ENCODE measurements at places on chromosomes 1 and 21. TPM values are rescaled to one million over a fixed set of nuclear protein-coding genes. Genes with fewer than 3 reads are reported as not detected.
A peak's percentile ranks its signal among the peaks of the same experiment; 100 is the strongest.

DNA sequence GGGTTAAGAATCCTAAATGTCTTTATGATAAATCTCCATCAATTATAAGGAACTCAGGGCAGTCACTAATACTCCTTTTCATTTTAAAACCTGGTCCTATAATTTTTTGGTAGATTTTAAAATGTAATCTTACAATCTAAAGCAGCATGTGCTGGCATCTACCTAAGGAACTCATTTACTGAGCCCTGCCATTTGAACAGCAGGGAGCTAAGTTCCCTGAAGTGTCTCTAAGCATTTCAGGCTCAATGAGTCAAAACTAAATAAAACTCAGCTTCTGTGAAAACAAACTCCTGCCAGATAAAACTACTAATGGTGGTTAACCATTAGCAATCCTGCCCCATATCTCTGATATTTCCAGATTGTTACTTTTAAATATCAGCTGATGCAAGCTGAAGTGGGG is 1371.8 kb upstream of the PRMT6 start:
- DNase-seq = no peak

DNA sequence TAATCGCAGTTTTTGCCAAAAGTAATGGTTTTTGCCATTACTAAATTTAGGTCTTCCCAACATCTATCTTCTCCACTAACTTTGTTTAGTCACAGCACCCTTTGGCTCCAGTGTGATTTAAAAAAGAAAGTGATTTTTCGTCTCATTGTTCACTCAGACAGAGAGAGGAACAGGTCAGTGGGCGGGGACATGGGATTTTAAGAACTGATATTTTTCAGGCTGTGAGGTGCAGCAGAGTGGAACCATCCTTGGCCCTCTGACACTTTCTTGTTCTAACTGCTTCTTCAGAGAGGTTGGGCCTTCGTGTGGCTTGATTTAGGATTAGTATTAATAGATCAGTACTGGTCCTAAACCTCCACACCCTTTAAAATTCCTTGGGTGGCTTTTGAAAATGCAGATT is 38.8 kb downstream of the CASQ2 start:
- no peak for DNase-seq

GRCh38 chr1:159223004-159223403 is 18.3 kb downstream of the ACKR1 start:
- DNase-seq = no peak

The NLRP3 gene
- 10.3 TPM for total RNA-seq

The SLC6A9 gene
- total RNA-seq = 4.1 TPM

DNA sequence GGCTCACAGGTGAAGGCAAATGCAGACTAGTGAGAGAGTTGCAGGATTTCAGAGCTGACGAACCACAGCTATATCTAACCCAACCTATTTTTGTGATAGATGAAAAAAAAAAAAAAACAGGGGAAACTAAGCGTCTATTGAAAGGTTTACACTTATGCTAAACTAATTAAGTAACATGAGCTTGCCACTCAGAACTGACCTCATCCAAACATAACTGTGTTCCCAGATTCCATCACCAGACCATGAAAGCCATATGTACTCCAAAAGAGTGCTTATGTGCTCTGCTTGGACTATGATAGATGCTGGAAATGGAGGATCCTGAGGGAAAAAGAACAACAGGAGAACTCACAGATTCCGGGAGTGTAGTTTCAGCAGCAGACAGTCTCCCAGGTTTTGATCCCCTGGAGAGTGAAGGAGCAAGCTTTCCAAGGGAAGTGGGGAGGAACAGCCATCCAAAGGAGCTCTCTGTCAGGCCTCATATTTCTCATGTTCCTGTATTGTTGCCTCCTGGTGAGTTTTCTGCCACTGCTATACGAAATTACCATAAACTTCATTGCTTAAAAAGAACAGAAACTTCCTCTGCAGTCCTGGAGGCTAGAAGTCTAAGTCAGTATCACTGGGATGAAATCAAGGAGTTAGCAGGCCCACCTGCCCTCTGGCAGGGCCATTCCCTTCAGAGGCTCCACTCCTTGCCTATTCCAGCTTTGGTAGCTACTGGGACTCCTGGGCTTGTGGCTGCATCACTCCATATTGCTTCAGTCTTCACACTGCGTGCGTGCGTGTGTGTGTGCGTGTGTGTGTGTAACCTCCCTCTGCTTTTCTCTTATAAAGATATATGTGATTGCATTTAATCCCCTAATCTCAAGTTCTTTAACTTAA is 38.1 kb downstream of the NIBAN1 start:
- DNase-seq = no peak

The GUCA2B gene
- not detected for total RNA-seq

The TMEM222 gene
- total RNA-seq = 61.1 TPM

DNA sequence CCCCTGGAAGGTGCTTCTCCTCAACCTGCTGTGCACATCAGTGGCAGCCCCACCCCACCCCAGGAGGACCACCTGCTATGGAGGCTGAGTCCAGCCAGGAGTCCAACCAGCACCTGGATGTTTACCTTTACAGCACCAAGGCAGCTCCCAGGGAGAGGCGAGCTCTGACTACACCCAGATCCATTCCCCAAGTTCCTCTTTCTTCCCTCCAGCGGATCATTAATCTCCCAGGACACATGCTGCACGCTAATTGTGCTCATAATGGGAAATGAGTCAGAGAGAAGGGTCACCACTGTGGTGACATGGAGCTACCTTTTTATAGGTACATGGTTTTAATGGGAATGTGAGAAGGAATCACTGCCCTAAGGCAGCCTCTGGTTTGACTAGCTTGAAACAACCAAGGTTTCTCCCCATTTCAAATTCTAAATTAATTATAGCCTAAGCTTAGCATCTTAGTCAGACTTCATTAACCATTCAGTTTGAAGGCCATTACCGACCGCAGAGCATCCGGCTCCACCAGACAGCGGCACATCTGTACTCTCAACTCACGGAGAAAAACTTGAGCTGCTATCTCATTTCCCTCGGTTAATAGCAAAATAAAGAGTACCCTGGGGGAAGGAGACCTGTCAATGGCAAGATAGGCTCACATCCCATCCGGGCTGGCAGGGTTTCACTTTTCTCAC is 173.1 kb upstream of the GALNT2 start:
- peak; percentile 17 for DNase-seq

- peak; percentile 81 for DNase-seq
Observed at GRCh38 chr1:27341525-27342252, at the start of gene SYTL1. TSS of gene SYTL1 (plus strand) at chr1:27342022. CDS start at chr1:27345335, 3,313 bp downstream.

GRCh38 chr21:27201197-27201596 is 234.3 kb upstream of the ADAMTS5 start:
- peak; percentile 31 for DNase-seq

- no peak for DNase-seq
Observed at GRCh38 chr1:64675718-64676345, 69.0 kb upstream of the RAVER2 start.

The PLPP3 gene
- total RNA-seq = 10.4 TPM

GRCh38 chr1:233394860-233395717 is 67.6 kb downstream of the MAP3K21 start:
- peak; percentile 62 for DNase-seq

- peak; percentile 77 for DNase-seq
Observed at GRCh38 chr1:45246760-45247159, 40.4 kb upstream of the ZSWIM5 start.

The RNU1-4 gene
- total RNA-seq = under 0.01 TPM

The SLAMF7 gene
- total RNA-seq = 4.2 TPM

GRCh38 chr1:229325401-229325800 is 17.4 kb downstream of the CCSAP start:
- DNase-seq = no peak

GRCh38 chr1:154711416-154711815 is 103.4 kb upstream of the ADAR start:
- DNase-seq = no peak

DNA sequence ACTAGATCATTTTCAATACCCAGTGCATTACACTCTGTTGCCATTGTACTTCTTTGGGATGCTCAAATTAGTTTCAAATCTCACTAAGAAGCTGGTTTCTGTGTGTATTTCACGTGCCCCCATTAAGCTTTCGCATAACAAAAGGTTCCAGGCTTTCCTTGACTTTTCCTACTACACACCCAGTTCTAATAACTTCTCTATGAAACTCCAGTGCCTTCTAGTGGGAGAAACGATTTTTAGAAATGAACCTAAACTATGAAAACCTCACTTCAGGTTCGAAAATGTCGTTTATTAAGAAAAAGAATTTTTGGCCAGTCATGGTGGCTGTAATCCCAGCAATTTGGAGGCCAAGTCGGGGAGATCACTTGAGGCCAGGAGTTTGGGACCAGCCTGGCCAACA is 2.8 kb downstream of the CFHR4 start:
- no peak for DNase-seq

DNA sequence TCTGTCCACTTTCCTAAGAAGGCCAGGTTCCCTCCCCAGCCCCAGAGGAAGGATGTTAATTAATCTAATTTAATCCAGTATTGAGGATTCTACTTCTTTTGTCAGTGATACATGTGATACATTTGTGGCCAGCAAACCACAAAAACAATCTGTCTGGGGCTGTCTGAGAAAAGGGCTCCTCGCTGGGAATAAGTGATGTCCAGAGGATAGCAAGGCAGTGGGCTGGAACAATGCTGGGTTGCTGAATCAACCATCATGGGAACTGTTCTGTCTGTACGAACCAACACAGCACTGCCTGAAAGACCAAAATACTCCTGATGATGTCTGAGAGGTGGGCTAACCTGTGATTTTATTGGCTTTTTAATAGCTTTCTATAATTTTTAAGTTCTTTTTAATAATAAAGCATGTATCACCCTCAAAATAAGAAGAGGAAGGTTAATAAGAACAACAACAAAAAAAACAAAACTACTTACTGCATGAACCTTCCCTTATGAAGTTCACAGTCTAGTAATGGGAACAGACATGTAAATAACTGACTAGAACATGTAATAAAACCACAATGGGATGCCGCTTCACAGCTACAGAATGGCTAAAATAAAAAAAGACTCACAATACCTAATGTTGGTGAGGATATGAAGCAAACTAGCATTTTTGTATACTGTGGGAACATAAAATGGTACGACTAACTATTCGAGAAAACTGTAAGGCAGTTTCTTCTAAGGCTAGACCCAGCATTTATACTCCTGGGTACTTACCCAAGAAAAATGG is 11.4 kb upstream of the ADAR start:
- DNase-seq = no peak

The AURKAIP1 gene
- total RNA-seq = 318 TPM

DNA sequence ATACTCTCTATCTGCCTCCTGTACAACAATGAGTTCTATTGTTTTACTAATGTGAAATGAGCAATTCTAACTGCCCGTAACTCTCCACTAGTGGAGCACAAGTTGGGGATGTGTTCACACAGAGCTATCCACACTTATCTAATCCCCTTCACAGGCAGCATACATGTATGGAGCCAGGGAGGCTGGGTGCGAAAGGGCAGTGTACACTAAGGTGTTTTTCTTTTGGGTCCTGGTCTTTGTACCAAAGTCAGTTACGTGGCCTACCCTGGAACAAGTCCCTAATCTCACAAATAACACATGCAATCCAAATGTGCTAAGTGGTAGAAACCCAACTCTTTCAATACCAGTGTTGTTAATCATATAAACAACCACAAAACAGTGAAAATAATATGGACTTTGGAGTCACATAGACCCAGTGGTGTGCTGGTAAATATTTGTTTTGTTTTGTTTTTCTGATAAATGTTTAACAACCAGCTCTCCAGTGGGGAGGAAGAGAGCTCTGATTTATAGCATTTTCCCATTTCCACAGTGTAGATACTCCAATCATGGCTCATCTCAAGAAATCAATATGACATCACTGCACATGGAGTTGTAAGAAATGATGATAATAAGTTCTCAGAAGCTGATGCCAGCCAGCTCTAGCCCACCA is 319.9 kb upstream of the DUSP10 start:
- no peak for DNase-seq
